ENCODE measurements at places on chromosomes 13 and 19.

DNA sequence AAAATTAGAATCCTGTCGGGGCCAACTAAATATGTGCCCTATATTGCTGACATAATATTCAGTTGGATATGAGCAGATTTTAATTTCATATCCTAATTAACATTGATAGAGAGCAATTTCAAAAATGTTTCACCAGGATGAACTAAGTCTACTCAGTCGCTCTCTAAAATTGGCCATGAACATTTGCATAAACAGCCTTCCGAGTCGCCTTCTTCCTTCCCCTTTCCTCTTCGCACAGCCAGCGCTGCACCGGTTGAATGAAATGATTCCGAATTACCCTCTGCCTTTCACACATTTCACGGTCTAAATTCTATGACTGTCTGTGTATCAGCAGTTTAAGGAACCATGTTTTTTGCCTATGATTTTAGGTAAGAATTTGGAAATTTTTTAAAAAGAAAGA is 413.7 kb downstream of the LIG4 start:
- DNase-seq = no peak

DNA sequence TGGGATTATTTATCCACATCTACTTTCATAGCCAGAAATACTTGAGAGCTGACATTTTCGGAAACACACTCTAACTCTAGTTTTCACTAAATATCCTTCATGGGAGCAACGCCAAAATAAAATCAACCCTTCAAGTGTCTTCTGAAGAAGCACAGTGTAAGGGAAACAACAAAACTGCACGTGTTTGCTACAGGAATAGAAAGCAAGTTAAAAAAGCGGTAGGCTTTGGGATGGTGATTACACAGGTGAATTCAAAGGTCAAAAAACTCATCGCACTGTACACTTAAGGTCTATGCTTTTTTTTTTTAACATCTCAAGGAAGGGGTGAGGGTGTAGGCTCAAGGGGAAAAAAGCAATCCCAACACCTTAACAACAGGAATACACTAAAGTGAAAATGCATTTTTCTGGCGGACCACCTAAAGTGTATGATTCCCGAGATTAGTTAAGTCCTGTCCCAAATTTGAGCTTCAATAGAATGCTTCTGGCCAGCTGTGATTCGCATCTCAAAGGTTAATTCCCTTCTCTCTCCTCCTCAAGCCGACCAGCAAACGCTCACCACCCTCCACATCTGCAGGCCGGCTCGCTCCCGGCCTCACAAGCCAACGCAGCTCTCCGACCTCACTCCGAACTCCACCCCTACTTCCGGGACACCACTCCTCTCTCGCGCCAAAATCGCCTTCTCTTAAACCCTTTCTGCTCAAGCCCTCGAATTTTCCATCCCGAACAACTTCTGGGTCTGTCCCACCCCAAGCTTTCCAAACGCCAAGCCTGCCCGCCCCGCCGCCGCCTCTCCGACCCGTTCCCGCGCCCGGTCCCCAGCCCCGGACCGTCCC is 1.1 kb downstream of the ARGLU1 start:
- DNase-seq = peak; percentile 21

GRCh38 chr19:2326699-2327360 is 1.6 kb downstream of the LSM7 start:
- no peak for DNase-seq

DNA sequence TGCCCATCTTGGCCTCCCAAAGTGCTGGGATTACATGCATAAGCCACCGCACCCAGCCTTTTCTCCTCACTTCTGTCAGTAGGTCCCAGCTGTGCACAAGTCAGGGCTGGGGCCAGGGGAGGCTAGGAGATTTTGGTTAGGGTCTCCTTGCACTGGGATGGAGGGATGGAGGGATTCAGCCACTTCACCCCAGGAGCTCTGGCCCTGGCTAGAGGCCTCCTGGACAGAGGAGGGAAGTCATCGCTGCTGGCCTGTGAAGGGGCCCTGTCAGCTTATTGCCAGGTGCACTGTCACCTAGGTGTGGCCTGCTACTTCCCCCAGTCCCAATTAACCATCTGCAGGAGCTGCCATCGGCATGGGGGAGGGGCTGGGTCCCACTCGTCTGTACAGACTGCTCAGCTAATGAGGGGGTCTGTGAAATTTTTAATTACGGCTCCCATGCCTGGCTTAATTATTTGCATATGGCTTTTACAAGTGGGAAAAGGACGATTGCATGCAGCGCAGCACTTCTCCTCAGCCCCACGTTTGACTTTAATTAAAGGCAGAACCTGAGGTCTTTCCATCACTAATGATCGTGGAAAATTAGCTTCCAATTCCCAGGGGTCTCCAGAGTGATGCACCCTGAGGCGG is 52.4 kb downstream of the CHST8 start:
- DNase-seq = no peak

- no peak for DNase-seq
Observed at GRCh38 chr13:23709536-23709935, 139.3 kb downstream of the TNFRSF19 start.

- DNase-seq = no peak
Observed at GRCh38 chr13:31538067-31539042, 201.0 kb upstream of the RXFP2 start.

GRCh38 chr13:44489751-44490150 is 86.4 kb downstream of the TSC22D1 start:
- DNase-seq = no peak

GRCh38 chr19:30149300-30149699 is 207.3 kb downstream of the URI1 start:
- no peak for DNase-seq

- peak; percentile 40 for DNase-seq
Observed at GRCh38 chr13:50910485-50910805, 854 bp downstream of the RNASEH2B start.

DNA sequence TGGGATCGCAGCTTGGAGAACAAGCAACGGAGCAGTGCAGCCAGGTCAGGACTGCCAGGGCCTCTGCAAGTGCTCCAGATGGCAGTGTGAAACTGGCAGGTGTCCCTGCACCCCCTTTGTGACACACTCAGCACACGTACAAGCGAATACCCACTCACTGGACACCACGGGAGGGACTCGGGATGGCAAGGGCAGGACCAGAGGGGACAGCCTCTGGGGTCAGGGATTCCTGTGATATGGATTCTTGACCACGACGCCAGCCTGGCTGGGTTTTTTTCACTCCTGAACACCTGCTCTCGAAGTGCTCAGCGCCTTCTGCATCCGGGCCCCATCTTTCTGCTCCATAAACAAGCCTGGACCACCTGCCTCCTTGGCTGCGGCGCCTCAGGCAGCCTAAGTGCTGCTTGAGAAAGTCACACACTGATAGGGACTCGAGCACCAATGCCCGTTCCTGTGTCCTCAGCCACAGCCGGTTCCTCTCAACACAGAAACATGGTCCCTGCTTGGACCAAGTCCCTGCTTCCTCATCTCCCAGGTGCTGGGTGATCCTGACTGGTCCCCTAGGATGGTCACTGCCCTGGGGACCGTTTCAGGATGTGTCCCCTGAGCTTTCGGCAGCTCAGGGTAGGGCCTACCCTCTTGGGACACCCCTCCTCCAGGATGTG is 22.0 kb downstream of the ELAVL1 start:
- no peak for DNase-seq

Data from kidney glomerular epithelial cell (primary cell).